NCI-H1436 treated with DMSO at 0.1 percent for 48 hours (cell line): ENCODE measurements at places on chromosomes 16 and 17.

DNA sequence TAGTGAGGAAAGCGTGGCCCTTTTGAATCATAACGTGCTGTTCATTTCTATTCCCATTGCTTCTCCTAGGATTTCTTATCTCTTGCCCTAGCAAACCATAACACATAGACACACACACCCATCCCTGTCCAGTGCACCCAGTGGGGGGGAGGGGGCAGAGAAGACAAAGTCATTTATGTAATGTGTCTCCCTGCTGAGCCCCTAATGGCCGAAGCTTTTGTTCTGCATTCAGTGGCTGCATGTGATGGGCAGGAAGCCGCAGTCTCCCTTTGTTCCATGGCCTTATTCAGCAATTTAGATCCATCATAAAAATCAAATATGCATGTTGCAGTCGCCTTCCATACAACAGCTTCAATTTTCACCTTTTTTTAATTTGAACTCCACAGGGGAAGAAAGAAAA is 325.4 kb downstream of the ZFHX3 start:
- no peak for DNase-seq

DNA sequence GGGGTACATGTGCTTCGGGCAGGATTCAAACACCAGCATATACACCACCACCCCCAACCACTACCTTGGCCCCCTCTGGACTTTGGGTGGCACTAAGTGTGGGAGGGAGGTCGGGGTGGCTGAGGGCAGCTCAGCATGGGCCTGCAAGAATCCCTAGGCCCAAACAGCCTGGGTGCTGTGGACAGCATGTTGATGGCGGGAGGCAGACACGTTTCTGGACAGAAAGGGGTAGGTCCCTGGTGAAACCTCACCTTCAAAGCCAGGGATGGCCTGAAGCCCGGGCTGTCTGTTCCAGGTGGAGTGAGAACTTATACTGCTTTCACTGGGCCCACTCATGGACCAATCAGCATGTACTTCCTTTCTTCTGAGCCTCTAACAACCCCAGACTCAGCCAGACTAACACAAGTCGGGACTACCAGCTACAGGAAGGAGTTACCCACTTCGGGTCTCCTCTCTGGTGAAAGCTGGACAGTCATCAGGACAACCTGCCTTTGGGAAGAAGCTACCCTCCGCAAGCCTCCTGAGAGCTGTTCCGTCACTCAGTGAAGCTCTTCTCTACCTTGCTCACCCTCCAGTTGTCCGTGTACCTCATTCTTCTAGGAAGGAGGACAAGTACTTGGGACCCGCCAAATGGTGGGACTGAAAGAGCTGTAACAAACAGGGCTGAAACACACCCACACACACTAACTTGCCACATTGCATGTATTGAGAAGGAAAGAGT is 203.0 kb downstream of the CPPED1 start:
- no peak for DNase-seq

GRCh38 chr17:48416971-48417370 is 13.0 kb downstream of the SKAP1 start:
- no peak for DNase-seq

DNA sequence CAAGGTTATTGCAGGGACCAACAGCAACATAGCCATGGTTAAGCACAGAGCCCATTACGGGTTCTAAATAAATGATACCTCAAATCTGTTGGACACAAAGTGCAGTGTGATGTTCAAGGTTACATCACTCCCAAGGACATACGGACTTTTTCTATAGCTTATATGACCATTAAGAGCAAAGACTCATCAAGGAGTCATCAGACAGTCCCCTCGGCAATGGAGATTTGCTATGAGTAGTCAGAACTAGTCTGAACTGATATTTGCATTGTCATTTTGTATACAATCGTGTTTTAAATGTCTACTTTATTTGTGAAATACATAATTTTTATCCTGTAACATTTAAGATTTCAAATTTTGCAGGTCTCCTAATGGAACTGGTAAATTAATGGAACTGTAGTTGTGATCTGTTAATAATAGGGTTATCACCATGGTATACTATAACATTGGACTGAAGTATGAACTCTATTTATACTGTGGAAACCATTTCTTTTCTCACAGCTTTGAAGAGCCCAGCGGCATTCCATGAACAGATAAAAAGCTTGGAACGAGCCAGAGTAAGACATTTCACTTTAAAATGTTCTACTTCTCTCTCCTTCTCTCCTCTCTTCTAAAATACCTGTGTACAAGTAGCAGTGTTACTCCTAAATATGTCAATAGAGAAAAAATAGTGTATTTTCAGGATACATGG is 140.9 kb downstream of the MRTFB start:
- no peak for DNase-seq

DNA sequence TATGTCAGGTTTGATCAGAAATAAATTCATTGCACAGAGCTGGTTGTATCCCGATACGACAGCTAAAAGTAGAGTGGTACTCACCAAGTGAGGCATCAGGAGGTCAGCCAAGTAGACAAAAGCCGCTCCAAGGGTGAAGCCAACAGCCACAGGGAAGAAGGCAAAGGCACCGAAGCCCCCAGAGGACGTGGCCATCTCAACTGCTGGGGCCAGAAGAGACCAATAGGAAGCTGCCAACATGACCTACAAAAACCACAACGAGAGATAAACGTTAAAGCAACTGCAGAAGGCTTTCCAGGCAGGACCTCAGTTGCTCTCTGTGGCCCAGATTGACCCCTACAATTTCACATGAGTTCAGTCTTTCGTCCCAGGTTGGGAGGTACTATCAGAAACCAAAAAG is 61.0 kb downstream of the SLC39A11 start:
- no peak for DNase-seq

- DNase-seq: no peak
Observed at GRCh38 chr16:66842765-66843164, 1.4 kb upstream of the CA7 start.

DNA sequence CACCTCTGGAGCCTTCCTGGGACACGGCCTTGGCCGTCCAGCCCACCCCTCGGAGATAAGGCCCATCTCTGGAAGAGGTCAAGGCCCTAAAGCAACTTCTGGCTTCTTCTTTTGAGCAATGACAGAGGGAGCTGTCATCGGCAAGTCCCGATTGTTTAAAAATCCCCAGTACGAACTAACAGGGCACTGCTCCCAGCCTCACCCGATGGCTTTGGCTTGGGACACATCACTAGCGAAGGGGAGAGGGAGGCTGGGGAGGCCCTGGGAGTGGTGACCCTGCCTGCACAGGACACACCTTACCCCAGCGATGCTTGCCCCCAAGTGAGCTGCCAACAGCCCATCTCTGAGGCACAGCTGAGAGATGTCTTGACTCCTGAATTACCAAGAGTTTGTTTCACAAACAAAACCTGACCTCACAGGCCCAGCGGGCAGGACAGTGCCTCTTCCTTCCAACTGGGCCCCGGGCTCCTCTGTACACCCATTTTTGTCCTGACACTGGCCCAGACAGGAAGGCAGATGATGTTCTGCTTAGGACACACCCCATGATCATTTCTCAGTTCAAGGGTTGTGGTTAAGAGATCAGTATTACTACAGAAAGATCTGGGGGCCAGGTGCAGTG is 4.8 kb downstream of the SYNGR2 start:
- DNase-seq: no peak

DNA sequence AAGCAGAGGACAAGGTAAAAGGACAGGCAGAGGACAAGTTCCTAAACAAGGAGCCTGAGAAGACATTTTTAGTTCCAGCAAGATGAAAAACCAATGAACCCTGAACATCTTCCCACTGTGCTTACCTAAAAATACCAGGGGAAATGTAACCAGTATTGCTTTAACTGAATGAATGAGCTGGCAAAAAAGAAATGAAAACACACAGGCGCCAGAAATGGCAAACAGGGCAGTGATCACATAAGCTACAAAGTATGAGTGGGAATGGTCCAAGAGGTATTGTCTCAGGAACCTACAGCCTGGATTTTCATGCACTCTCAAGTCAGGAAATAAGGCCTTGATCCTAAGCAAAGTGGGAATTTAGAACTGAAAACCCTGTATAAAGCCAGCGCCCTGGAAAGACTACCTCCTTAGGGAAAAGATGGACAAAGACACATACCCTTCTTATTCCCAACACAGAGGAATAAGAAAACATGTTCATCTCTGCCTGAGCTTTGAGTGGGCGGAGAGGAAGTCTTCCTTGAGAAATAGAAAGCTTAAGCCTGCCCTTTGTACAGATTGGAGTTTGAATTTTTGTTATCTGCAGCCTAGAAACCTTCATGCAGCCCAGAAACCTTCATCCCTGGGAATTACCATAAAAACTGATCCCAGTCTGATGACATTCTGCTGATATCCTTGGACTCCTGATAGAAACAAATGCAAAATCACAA is 2.1 kb downstream of the CMTM2 start:
- no peak for DNase-seq

DNA sequence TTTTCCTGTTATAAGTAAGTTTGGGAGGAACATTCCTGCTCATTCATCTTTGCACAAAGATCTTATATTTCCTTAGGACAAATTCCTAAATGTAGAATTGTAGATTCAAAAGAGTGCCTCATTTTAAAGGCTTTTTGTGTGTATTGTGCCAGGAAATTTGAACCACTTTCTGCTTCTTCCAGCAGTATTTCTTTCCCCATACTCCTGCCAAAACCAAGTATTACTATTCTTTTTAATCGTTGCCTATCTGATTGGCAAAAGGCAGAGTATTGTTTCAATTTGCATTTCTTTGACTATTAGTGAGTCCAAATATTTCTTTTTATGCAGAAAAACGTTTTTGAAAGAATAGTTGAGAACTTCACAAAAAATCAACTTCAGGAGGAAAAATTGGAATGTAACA is 9.3 kb downstream of the ANKS4B start:
- DNase-seq: no peak

DNA sequence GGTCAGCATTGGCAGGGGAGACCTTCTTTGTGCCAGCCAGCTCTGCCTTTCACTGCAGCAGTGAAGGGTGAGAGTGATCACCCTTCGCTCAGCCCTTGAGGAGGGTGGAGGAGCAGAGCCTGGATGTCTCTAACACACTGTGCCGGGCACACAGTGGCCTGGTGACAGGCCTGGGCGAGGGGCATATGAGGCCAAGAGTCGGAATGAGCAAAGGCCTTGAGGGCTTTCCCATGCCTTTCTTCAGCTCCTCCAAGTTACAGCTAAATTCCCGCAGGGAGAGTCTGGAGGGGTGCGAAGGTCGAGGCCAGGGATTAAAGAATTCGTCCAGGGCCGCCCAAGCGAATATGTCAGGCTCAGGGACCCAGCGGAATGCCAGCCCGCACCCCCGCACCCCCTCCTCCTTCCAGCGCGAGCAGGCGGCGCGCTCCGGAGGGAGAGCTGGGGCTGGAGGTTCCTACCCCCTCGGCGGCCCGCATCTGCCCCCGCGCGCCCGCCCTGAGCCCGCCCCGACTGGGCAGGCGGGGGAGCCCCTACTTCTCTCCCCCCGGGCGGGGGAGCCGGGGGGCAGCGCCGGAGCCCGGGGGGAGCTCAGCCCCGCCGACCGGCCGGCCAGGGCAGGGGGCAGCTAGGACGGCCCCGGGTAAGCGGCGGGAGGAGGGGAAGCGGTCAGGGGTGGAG is at the start of gene RASL10B:
Gene RASL10B, plus strand, starts transcription at position 401 of the 678 bp plus-strand sequence. CDS start 3,546 bp downstream, outside the sequence.
- DNase-seq: no peak

GRCh38 chr17:56676810-56677209 is 83.3 kb downstream of the NOG start:
- no peak for DNase-seq

- DNase-seq: no peak
Observed at GRCh38 chr17:58525239-58525638, 10.8 kb upstream of the MTMR4 start.

DNA sequence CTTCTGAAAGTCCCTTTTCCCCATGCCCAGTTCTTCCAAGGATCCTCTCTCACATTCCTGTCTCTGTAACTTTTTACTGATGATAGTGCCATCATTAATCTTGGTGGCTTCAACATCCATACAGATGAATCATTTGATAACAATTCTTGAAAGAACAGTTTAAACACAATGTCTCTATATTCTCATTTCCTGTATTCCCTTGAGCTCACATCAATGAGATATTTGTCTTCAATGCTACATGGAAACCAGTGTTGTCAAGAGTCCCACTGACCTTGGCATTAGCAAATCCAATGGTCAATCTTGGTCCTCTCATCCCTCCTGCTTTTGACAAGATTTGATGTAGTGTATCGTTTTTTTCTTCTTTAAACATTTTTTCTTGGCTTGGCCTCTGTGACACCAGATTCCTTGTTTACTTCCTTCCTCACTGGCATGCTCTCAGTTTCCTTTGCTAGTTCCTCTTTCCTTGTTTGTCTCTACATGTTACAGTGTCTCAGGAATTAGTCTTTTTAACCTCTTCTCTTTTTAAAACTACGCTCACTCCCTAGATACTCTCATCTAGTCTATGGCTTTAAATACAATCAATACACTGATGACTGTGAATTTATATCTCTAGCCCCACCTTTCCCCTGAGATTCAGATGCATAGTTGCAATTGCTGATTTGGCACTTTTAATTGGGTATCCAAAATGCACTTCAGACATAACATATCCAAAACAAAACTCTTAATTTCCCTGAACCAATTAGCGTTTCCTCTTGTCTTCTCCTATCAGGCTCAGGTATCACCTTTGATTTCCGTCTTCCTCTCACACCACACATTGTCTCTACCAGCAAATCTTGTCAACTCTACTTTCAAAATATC is 134.0 kb downstream of the MYO1D start:
- no peak for DNase-seq

- no peak for DNase-seq
Observed at GRCh38 chr16:15494236-15494635, 59.8 kb downstream of the BMERB1 start.

- DNase-seq: no peak
Observed at GRCh38 chr16:69436896-69437295, 12.5 kb downstream of the CYB5B start.

DNA sequence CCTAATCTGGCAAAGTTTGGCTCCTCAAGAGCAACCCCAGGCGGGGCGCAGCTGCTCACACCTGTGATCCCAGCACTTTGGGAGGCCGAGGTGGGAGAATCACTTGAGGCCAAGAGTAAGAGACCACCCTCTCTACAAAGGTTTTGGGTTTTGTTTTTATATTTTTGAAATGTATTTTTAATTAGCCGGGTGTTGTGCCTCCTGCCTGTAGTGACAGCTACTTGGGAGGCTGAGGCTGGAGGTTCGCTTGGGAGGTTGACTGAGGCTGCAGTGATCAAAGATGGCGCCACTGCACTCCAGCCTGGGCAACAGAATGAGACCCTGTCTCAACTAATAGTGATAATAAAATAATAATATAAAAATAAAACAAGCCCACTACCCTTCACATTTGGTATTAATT is 756 bp upstream of the USP7 start:
- DNase-seq: no peak

DNA sequence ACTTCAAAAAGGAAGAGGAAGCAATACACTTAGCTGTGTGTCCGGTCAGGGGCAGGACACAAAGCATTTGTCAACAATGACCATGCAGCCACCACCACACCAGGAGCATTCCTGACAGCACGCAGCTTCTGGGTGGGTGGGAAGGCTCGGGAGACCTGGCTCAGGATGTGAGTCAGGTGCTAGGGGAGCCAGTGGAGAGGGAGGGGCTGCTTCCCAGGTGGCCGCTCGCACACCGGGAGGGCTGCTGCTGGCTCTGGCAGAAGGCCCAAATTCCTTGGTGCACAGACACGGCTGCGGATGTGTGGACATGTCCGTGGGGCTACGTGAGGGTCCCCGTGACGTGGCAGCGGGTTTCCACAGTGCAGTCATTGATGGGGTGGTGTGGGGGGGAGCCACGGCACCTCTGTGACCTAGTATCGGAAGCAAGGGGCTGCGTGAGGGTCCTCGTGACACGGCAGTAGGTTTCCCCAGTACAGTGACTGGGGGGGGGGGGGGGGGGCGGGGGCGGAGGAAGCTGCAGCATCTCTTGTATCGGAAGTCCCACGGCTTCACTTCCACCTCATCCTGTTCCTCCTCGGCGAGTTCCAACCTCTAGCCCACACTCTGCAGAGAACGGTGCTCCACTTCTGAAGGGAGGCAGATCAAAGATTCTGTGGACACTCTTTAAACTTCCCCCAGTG is 112.8 kb downstream of the ZNF778 start:
- DNase-seq: no peak
